ENCODE measurements at places on chromosomes 3 and 15.

GRCh38 chr3:197746801-197747237 lies 2.9 kb upstream of the FYTTD1 start:
- no peak for DNase-seq

DNA sequence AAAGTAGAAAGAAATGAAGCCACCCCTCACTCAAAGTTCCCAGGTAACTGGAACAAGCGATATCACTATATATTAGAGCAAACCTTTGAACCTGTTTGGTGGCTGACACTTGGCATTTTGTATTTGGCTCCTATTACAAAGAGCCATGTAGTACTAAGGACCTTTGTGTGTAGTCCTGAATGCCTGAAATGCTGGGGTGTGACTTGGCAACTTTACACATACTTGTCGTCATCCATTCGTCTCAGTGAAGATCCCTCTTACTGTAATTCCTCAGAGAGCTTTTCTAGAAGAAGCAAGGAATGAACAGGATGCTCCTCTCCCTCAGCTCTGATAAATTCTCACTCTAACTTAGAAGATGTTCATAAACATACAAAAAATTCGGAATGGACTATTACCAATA lies 216.1 kb upstream of the CDIN1 start:
- DNase-seq = no peak

DNA sequence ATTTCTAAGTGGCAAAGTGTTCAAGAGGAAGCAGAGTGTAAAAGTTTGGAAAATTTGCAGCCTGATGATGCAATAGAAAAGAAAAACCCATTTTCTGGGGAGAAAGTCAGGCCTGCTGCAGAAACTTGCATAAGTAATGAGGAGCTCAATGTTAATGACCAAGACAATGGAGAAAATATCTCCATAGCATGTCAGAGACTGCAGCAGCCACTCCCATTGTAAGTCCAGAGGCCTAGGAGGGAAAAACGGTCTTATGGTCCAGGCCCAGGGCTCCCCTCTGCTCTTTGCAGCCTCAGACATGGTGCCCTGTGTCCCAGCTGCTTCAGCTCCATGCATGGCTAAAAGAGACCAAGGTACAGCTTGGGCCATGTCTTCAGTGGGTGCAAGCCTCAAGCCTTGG lies 96.6 kb upstream of the GMNC start:
- no peak for DNase-seq

DNA sequence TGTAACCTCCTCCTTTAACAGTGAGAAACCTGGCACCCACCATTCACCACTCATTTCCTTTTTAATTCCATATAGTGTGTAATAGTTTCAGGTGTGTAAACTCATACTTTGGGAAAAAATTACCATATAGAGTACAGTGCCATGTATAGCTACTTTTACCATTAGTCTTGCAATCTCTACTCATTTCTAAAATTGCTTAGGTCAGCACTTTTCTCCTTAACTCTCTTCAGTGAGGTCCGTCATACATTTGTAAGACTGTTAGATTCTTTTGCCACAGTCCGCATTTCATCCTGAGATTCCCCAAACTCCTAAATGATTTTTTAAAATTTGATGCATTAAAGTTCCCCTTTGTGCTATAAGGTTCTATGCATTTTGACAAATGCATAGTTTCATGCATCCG lies 238.3 kb upstream of the ATP10A start:
- no peak for DNase-seq

DNA sequence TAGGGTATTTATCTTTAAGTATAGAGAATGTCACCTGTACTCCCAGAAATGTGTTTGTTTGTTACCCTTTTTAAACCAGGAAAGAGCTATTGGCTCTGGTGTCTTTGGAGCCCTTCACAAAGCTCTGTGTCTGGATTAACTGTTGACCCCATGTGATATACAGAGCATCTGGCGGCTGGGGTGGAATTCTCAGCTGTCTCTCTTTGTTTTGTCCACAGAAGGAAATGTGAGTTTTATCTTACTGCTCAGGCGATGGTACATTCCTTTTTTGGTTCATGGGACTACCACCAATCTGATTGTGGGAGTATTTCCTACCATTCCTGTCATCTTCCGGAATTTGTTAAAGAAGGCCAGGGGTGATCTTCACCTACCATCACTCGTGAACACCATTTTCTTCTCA lies 120.3 kb downstream of the AKAP13 start:
- DNase-seq = no peak

DNA sequence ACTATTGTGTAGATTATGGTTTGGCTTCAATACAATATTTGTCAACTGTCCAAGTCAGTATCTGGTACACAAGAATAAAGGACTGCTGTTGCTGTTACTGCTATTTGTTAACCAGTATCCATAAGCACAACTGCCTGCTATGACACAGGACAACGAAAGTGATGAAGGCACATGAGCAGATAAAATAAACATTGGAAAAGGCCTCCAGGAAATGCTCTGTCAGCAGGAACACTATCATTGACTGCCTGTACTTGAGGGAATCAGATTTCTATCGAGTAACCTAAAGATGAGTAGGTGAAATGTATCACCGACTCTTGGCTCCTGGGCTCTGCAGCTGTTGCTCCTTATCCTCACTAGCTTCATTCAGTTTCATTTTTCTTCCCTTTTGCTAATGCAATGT lies 56.5 kb downstream of the FMN1 start:
- no peak for DNase-seq
